ENCODE measurements at places on chromosomes 5 and 9. TPM values are rescaled to one million over a fixed set of nuclear protein-coding genes. Genes with fewer than 3 reads are reported as not detected.

ZNF346 gene
- total RNA-seq, result 11.5 TPM

PCDHGB4 gene
- total RNA-seq, result not detected

AGTPBP1 gene
- total RNA-seq, result 58.4 TPM

GRCh38 chr5:96610747-96611146 is 51.4 kb upstream of the CAST start:
- no peak for DNase-seq

GRCh38 chr9:84375954-84376353 is 35.4 kb upstream of the SLC28A3 start:
- DNase-seq, result no peak

DNA sequence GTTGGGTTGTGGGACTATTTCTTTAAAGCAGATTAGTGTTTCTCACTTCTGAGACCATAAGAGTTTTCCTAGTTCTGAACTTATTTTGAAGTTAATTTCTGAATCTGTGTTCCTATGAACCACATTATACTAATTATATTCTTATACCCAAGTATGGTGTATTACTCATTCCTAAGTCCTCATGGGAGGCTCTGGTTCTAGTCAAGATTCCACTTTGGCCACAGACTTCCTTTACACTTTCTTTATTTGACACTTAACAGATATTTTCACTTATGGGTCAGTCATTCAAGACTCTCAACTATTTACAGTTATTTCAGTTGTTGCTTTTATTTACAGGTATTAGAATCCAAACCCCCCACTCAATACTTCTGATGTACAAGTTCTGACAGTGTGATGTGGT is 937.2 kb upstream of the TYRP1 start:
- DNase-seq, result no peak

DNA sequence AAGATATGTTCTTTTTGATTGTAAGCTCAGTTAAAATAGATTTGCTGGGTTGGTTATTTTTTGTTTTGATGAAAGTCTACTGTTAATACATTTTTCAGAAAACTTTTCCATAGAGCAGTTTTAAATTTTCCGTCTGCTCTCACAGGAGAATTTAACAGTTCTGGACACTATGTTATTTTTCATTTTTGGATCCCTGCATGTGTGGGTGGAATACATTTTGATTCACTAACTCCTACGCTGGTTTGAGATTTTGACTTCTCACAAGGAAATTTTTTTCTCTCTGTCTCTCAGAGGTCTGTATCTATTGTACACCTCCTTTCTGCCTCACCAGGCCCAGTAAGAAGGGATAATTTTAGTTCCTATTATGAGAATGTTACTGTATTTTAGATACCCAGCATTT is 502.4 kb downstream of the CDH10 start:
- no peak for DNase-seq

DNA sequence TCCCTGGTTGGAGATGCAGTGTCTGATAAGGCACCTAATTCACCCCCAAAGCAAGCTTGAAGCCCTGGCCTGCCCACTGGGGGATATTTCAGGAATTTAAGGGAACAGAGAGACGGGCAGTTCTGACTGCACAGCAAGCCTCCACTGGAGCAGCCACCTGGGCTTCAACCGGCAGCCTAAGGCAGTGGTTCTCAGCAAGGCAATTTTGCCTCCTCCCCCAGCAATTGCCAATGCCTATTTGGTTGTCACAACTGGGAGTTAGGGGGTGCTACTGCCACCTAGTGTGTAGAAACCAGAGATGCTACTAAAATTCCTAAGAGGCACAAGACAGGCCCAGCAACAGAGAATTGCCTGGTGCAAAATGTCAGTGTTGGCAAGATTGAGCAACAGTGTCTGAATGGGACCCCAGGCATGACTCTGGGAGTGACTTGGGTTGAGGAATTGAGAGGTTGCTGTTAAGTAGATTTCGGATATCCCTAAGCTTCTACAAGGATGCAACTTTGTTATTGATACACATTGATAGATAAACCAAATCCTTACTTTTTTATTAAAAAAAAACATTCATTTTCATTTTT is 58.7 kb upstream of the CTSL start:
- DNase-seq, result no peak
